Cerebellar nuclear complex (tissue), 1 donor: ENCODE measurements at places on chromosomes 6 and 20.

DNA sequence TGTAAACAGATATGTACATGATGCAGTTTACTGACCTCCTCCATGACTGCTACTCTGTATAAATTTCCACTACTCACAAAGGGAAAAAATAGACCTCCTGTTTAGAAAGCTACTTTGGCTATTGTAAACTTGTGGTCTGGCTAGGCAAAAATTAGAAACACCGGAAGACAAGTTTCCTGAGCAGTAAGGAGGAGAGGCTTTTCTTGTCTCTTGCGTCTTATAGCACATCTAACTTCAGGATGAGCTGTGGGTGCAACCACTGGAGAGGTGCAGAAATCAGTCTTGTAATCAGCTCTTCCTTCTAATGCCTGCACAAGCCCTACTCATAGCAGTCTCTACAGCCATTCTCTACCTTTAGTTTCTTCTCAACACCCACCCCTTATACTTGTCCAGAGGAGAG lies 296.5 kb upstream of the SLC35B3 start:
- DNase-seq, result no peak

DNA sequence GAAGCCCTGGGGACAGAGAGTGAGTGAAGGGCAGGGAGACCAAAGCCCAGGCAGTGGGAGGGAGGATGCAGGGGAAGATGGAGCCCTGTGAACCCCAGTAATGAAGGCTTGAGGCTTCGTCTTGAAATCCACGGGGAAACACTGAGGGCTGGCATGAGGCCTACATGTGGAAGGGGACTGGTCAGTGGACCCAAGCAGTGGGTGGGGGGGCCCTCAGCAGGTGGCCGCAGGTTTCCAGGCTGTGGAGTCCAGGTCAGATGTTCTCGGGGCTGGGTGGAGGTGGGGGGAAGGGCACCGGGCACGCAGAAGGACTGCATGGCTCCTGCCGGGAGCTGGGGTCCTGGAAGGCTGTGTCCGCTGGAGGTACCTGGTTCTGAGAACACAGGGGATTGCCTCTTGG lies 2.7 kb upstream of the CD93 start:
- DNase-seq, result no peak

- DNase-seq, result no peak
Observed at GRCh38 chr6:36139991-36140710, 9.8 kb downstream of the MAPK13 start.

DNA sequence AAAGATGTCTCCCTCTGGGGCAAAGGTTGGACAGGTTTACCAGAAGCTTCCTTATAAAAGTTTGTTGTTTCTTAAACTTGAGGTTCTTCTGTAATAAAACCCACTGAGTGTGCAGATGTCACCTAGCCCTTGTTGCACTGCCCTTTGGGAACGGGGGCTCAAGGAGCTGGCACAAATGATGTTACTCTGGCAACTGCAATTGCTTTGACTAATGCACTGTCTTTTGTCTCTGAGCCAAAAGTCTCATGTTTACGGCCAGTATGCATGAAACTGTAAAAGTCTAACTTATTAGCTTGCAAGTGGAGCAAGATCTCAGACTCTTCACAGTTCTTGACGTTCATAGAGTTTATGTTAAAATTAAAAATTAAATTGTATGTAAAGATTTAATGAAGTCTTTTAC lies 655.7 kb downstream of the EPHA7 start:
- DNase-seq, result no peak

DNA sequence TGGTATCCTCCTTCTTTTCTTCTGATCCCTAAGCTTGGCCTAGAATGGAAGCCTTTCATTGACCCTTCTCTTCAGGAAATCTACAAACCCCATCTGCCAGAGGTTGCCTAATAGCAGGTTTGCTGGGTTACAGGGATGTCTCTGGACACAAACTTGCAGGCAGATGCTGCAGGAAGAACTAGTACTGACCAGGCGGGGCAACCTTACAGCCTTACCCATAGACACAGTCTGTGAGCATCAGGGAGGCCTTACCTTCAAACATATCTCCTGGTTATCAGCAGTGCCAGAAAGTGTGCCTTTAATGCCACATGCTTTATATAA lies 2.6 kb downstream of the SCUBE3 start:
- DNase-seq, result no peak

GRCh38 chr6:24504649-24505586 lies 10.1 kb downstream of the ALDH5A1 start:
- DNase-seq, result no peak

- DNase-seq, result no peak
Observed at GRCh38 chr6:143806282-143807102, 36.6 kb upstream of the LTV1 start.

- no peak for DNase-seq
Observed at GRCh38 chr6:148200781-148201180, 141.9 kb upstream of the SASH1 start.

- DNase-seq, result peak; percentile 20
Observed at GRCh38 chr20:14331646-14332045, 5.8 kb downstream of the FLRT3 start.

DNA sequence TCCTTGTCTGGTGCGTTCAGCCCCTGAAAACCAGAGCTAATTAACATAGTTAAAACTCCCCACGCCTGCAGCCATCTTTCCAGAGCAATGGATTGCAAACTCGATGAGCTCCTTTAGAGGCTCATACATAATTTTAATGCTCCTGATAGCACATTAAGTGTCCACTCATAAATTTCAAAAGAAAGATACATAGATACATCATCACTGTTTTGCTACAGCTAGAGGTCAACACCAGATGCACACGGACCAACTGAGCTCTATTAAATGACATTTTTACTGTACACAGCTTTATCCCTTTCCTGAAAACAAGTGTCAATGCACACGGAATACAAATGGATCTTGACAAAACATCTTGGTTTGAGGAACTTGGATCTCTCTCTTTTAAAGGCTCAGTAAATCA lies 91.3 kb upstream of the HDAC2 start:
- no peak for DNase-seq

- no peak for DNase-seq
Observed at GRCh38 chr20:33668466-33669155, 1.9 kb downstream of the ACTL10 start.

GRCh38 chr6:90885611-90886056 lies 298.8 kb upstream of the MAP3K7 start:
- DNase-seq, result no peak

DNA sequence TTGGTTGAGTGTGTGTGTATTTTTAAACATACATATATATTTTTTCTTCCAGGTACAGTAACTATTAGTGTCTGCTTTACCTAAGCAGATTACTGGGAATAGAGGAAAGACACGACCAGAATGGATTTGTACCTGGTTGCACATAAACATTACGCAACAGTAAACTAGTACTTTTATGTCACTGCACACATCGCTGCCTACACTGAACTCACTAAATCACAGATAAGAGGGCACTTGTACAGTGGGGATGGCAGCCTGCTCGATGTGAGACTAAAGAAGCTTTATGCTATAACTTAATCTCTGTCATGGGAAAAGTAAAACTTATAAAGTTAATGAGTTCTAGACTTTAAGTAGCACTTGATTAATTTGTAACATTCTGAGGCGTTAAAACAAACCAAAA lies 89.5 kb upstream of the SIM1 start:
- no peak for DNase-seq

- no peak for DNase-seq
Observed at GRCh38 chr20:38870733-38871559, 55.3 kb upstream of the FAM83D start.

GRCh38 chr6:100347901-100348550 lies 116.7 kb downstream of the SIM1 start:
- DNase-seq, result no peak

GRCh38 chr20:19256906-19257595 lies 44.6 kb downstream of the SLC24A3 start:
- no peak for DNase-seq

DNA sequence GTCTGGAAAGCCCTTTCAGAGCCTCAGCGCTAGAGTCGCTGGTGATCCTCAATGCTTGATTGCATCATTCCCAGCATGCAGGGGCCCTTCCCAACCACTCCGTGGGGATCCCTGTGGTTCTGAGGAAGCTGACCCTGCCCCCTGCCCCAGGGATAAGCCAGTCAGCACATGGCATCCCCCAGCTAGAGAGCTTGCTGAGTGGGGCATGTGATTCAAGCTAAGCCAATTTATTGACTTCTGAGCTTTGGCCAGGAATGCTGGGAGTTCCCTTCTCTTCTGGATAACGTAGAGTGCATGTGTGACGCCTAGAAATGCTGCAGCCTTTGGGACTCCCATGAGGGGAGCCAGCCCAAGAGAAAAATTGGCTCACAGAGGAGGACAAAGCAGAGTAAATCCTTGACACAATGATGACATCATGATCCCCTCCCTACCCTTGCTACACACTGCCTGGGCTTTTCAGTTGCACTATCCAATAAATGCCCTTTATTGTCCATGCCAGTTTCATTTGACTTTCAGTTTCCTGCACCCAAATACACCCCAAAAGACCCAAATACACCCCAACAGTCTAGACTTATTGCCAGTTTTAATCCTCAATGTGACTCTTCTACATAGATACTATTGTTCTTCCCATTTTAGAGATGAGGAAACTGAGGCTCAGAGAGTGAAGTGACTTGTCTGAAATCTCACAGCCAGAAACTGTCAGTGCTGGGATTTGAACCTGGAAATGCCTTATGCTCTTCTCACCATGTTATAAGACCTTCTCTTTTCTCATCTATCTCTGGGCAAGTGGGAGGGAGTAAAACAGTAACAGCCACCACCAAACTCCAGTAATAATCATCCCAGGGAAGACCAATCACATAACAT lies 34.3 kb downstream of the KCNB1 start:
- no peak for DNase-seq

DNA sequence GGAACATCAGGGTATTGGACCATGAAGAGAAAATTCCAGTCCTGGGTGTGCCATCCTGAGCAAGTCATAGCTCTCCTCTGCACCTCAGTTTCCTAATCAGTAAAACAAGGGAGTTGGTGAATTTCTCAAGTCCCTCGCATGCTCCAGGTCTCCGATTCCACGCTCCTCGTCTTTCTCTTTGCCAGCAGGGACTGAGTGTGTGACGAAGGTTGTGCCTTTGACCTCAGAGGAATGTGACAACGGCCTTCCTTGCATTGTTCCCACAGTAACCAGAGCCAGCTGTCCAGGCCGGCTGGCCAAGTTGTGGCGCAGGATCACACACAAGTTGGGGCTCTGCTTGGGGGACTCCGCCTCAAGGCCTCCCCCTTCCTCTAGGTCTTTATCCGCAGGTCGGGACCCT lies 217.3 kb downstream of the ATXN1 start:
- no peak for DNase-seq

DNA sequence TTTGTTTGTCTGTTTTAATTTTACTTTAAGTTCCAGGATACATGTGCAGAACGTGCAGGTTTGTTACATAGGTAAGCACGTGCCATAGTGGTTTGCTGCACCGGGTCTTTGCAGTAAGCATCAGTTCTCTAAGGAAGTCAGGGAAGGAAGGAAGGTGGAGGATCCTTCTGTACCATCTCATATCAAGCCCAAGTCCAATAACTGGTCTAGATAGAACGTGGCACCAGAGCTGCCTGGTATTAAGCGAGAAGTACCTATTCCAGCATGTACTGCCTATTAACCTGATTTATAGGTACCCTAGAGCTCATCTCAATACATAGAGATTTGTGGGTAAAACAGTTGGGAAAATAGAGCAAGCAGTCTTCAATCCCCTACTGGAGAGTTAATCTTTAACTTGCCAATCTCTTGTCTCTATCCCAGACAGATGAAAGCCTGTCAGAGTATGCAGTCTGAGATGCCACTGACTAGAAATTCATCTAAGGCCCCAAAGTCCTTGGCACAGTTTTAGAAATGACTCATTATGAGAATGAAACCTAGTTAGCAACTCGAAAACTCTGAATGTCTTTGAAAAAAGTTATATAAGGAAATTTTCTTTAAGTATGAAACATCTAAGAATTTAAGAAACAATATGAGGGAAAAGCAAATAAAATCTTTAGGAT lies 144.9 kb downstream of the TFAP2A start:
- no peak for DNase-seq

DNA sequence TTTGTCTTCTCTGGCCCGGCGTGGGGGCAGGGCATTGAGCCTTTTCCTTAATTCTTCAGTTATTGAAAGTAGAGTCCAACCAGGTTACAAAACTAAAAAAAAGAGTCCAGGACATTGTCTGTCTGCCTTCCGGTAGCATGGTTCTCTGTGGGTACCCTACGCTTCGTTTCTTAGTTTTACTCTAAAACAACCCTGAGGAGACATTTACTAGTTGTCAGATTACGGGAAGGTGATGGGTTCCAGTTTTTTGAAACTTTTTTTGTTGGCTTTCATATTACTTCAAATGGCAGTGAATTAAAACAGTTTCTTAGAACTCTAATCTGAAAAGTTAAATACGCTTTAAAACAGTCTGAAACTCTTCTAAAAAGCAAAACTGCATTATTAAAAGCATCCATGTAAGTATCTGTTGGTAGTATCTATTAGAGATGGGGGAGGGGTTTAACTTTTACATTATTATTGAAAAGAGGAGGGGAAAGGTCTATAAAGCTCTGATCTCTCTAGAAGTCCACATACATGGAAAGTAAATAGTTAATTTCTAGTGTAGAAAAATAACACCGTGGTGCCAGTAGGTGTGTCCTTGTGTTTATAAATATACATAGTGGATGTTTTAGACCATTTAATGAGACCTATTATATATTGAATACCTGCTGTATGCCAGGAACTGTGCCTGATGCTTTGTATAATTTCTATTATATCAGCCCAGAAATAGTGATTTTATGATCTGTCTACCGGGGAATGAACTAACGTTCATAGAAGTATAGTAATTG lies 2.2 kb downstream of the BICRAL start:
- no peak for DNase-seq

- no peak for DNase-seq
Observed at GRCh38 chr6:11163932-11164331, 52.4 kb upstream of the ERVFRD-1 start.

DNA sequence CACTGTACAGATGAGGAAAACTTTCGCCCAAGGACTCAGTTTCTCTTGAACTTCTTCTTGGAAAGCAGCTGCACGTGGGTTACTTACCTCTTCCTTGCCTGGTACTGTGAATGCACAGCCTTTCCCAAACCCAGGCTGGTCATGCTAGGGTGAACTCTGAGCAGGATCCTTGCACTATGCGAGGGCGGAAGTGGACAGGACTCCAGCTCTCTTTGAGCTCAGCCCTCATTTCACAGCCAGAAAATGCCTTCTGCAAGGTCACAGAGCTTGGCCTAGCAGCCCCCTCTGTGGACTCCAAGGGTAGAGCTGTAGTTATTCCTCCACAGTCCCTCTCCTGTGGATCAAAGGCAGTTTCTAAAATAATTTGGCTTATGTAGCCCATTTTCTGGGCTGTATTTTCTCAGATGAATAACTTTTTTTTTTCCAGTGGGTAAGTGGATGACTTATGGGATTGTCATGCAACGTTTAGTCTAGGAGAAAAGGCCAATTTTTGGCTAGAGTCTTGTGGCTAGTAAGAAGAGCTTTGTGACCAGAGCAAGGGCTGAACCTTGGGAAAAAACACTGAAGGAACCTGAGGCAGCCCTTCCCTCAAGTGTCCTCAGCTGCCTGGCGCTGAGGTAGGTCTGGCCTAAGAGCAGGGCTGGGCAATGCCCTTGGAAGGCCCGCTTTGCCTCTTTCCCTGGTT lies 172.7 kb downstream of the SCP2D1 start:
- no peak for DNase-seq
